ENCODE measurements at places on chromosomes 3 and 15.

DNA sequence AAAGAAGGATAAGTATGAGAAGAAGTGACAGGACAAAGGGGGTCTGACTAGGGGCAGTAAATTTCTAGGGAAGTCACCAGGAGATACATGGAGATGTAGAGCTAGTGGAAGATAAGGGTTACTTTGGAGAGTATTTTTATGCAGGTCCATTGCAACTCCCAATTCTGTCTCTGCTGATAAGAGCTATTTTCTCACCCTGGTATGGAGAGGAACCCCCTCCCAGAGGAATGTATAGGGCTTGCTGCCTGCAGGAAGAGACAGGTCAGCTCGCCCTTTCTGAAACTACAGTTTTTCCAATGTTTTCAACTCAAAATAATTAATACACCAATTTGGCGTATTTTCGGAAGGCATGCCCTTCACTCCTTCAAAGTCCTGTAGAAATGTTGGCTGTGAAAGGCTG is 11.4 kb upstream of the CORO2B start:
- no peak for DNase-seq

DNA sequence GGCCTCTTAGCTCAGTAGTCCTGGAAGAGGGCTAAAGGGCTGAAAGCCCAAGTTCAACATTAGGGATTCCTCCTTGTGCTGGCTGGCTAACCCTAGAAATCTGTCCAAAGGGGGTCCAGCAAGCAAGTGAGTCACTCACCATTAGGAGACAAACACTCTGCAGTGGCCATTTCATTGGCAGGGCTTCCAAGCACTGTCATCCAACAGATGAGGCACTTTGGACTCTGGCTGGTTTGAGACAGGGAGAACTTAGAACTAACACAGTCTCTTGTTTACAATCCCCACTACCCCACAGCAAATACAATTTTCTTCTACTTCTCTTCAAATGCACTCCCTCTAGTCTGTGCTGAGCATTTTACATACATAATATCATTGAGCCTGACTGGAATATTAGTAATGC is 10.1 kb upstream of the WNT5A start:
- DNase-seq, result no peak

DNA sequence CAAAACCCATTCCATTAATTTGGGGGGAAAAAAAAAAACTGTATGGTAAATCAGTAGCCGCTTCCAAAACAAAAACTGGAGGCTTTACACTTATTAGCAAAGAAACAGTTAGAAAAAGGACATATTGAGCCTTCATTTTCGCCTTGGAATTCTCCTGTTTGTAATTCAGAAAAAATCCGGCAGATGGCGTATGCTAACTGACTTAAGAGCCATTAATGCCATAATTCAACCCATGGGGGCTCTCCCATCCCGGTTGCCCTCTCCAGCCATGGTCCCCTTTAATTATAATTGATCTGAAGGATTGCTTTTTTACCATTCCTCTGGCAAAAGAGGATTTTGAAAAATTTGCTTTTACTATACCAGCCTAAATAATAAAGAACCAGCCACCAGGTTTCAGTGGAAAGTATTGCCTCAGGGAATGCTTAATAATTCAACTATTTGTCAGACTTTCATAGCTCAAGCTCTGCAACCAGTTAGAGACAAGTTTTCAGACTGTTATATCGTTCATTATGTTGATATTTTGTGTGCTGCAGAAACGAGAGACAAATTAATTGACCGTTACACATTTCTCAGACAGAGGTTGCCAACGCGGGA is 9.4 kb upstream of the RPL24 start:
- no peak for DNase-seq

DNA sequence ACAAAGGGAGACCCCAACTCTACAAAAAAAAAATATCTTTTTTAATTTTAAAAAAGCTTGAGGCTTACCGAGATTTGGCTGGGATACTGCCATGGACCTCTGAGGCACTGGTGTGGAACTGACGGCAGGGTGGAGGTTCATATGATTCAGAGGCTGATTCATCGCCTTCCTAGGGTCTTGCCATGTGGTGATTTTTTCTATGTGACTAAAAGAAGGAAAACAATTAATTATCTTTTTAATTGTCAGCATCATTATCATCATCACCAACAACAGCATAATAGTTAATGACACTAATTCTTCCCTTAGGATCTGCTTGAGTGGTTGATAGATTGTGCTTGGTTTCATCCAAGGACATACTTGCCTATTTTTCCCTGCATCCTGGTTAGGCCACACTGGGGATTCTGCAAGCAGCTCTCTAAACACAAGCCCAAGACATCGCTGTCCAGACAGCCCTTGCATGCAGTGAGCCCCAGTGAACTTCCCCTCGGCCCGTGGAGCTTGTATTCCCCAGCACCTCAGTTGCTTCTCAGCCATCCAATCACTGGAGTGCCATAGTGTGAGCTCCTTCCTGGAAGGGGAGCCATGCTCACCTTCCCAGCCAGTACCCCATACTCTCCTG is 84.9 kb downstream of the WWTR1 start:
- DNase-seq, result no peak

- DNase-seq, result no peak
Observed at GRCh38 chr3:152291649-152292066, 22.9 kb downstream of the MBNL1 start.

GRCh38 chr3:38567498-38567897 is 71.4 kb downstream of the EXOG start:
- DNase-seq, result no peak

GRCh38 chr3:180694321-180694720 is 15.0 kb upstream of the CCDC39 start:
- DNase-seq, result no peak

DNA sequence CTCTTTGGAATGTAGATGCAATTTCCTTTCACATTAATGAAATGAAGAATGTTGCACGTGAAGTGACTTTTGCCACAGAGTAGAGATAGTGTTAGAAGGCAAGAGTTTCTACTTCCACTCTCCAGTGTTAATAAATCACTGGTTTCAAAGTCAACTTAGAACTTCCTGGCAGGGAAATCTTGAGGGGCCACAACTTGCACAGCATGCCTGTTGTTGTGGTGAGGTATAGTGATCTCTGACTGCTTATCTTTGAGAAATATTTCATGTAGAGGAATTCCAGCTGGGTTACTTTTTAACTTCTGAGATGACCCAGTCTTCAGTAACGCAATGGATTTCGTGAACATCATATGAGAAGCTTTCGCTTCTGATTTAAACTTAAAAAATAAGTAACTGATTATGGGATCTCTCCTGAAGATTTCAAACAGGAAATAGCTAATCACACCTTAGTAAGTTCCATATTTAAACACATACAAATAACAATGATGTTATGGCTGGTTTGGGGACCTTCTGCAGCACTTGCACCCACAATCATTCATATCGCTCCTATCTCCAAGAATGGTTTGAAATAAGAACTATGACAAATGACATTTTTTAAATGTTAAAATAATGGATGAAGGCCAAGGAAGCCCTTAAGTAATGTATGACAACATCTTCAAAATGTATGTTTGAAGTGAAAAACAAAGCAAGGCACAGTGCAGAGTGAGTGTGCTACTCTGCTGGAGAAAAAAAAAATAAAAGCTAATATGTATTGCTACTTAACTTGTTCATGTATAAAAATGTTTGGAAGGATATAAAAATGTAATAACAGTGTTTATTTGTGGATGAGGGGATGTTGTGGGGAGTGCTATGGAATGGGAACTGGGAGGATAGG is 726.5 kb upstream of the NECTIN3 start:
- no peak for DNase-seq

GRCh38 chr15:77440378-77440999 is 19.8 kb downstream of the HMG20A start:
- no peak for DNase-seq

- DNase-seq, result no peak
Observed at GRCh38 chr3:187807086-187807862, 62.0 kb upstream of the BCL6 start.

DNA sequence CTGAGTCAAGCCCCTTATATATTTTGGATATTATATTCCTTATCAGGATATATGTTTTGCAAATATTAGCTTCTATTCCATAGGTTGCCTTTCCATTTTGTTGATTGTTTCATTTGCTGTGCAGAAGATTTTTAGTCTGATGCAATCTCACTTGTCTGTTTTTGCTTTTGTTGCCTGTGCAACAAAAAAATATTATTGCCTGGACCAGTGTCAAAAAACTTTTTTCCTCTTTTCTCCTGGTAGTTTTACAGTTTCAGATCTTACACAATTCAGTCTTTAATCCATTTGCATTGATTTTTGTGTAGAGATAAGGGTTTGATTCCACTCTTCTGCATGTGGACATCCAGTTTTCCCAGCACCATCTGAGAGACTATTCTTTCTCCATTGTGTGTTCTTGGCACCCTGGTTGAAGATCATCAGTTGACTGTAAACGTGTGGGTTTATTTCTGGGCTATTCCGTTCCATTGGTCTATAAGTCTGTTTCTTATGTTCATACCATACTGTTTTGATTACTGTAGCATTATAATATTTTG is 228.9 kb upstream of the NR2E3 start:
- no peak for DNase-seq

DNA sequence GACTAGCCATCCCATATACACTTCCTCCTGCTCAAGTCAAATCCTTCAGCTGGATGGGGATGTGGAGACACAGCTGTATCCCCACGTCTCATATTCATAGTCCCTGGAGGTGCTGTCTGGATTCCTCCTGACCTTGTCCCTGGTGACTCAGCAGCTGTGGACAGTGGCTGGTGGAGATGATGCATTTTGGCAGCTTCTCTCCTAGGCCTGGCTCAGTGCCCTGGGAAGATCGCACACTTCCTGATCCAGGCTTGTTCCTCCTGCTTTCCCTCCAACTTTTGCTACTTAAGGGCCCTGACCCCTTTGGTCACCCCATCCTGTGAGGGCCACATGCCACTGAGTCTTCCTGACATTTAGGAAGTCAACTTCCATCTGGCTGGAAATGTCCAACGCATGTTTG is 44.4 kb downstream of the ADAMTSL3 start:
- no peak for DNase-seq

DNA sequence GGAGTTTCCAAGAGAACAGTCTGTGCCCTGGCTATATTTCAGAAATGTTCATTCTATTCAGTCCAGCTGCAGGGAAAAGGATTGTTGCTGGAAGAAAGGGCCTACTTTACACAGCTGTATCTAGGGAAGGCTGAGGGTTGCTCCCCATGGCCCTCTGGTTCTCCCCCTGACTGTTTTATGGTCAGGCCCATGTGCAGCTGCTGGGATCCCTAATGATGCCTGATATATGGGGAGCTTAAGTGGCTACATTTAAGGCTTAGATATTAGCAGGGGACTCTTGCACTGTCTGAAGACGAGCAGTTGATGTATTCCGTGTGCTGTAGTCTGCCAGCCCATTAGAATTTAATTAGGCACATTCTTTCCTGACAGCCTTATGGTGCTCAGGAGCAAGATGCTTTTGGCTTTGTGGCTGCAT is 72.0 kb downstream of the FAM43A start:
- DNase-seq, result no peak

DNA sequence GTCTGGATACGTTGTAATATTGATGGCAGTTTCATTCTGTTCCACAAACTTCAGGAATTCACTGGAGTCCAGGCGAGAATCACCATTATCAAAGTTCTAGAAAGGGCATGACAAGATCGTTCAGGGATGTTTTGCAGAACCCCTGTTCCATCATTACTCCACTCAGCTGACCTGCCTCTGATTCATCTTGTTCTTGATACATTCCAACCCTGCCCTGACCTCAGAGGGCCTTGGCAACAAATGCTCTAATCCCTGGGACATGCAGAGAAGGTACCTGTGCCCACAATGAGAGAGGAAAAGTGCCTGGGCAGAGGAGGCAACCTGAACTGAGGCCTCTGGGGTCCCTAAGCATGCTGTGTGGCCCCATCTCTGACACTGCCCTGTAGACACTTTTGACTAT is 45.9 kb downstream of the FSTL1 start:
- no peak for DNase-seq

- no peak for DNase-seq
Observed at GRCh38 chr3:73503781-73504180, 121.0 kb downstream of the PDZRN3 start.

DNA sequence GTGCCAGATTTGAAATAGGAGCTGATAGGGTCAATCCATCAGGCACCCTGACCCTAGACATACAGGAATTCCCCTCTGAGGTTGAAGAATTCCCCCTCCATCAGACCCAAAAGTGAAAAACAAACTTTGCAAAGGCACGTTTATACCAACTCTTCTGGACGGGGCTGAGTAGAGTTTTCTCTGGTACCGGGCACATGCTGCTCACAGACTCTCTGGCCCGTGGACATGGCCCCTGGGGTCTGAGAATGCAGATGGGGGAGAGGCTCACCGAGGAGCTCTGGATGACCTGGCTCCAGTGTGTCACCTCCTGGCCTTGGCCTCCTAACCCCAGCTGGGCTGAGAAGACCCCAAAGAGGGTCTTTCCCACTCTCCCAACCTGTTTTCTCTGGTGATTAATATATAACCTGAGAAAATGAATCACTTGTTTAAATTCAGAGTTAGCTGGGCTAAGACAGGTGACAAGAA is 11.2 kb upstream of the LIPC start:
- DNase-seq, result no peak

DNA sequence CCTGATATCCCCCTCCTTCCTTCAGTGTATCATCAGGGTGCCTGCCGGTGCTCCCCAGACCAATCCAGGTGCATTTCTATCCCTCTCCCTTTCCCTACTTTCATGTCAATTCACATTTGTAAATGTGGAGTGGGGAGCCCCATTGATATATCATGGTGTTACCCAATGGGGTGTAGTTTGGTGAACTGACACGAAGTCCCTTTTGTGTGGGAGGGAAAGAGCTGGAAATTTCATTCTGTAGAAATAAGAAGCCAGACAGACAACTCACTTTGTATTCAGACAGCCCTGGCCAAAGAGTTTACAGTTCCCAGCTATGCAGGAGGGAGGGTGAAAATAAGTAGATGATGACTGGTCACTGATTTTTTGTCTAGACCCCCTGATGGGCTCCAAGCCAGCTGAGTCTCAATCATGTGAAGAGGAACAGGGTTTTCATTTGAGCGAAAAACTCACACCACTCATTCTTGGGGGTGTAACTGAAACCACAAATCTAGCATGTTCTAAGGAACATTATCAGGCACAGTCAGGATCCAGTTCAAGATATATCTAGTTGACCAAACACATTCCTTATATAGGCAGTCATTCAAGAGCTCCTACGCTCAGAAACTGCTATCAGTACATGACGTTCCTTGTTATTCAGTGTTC is 58.9 kb downstream of the LMCD1 start:
- DNase-seq, result no peak

DNA sequence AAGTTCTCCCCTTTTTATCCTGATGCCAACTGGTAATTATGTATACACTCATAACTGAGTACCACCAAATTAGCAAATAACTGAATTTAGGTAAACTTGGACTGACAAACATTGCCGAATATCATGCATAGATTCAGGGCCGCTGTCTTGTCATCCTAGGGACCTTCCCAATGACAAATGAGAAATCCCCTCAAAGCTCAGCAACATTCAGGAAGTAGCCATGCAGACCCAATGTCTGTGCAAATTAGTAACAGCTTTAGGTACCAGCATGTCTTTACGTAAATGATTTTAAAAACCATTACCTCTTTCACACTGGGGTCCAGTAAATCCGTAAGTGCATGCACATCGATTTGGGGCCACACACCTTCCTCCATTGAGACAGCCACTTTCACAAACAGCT is 49.5 kb downstream of the FBN1 start:
- DNase-seq, result no peak
